ENCODE measurements at places on chromosomes 11 and 22.

- no peak for DNase-seq
These were observed 33.4 kb downstream of the PLA2G6 start for GRCh38 chr22:38148245-38148644.

DNA sequence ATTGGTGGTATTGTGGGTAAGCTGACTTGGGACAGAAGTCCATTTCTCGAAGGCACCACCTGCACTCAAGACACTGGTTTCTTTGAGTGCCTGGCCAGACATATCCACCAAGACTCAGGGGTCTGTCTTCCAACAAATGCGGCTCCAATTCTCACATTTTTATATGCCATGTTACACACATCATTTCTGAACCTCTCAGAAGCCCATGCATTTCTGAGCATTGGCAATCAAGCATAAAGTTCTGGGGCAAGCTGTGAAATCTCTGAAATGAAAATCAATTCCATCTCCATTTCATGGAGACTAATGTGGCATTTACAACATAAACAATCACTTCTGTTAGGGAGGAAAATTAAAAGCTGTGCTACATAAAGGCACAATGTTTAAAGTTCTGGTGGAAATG is 243.7 kb downstream of the KIRREL3 start:
- DNase-seq: no peak

DNA sequence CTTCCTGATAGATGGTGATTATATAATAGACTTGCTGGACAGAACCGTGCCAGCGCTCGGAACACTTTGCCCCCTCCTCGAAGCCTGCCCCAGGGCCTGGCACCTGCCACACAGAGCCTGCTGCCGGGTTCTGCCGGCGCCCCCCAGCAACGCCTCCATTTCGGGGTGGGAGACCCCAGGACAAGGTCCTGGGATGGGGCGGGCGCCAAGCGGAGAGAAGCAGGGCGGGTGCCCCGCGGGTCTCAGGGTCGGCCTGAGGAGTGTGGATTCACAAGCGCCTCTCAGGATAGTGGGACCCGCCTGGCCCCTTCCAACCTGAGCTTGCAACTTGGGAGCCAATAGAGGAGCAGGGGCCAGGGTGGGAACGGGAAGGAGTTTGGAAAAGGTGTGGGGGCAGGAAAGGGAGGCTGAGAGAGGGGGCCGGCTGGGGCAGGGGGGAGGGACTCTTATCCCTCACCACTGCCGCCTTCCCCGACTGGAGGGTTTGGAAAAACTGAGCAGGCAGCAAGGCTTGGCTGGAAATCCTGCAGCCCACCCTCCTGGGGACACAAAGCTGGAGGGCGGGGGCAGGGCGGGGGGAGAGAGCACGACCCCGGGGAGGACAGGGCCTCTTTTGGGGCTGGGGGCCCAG is 3.3 kb upstream of the BCL9L start:
- DNase-seq: no peak

- DNase-seq: no peak
These were observed 125.6 kb downstream of the CSNK2A3 start for GRCh38 chr11:11227296-11228085.

GRCh38 chr11:91805293-91805692 is 419.3 kb upstream of the FAT3 start:
- no peak for DNase-seq

GRCh38 chr22:44621401-44622146 is 80.4 kb upstream of the PRR5 start:
- no peak for DNase-seq

- no peak for DNase-seq
These were observed 162.4 kb downstream of the SOX6 start for GRCh38 chr11:16193897-16194381.

DNA sequence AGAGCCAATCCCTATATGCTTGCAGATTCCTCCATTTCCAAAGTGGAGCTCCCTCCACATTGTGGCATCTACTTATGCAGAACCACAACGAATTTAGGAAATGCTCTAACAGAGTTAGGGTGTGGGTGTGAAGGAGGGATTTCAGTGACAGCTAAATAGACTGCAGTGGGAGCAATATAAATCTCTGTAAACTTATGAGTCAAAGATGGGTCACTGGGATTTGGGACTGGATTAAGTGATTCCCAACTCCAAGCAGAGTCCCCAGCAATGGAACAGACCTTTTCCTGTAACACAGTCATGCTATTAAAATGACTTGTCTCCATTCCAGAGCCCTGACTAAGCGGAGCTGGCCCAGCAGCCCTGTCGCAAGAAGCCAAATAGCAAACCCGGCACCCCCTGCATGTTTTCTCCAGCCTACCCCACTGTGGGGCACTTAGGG is 36.6 kb downstream of the RPL27A start:
- peak; percentile 79 for DNase-seq

DNA sequence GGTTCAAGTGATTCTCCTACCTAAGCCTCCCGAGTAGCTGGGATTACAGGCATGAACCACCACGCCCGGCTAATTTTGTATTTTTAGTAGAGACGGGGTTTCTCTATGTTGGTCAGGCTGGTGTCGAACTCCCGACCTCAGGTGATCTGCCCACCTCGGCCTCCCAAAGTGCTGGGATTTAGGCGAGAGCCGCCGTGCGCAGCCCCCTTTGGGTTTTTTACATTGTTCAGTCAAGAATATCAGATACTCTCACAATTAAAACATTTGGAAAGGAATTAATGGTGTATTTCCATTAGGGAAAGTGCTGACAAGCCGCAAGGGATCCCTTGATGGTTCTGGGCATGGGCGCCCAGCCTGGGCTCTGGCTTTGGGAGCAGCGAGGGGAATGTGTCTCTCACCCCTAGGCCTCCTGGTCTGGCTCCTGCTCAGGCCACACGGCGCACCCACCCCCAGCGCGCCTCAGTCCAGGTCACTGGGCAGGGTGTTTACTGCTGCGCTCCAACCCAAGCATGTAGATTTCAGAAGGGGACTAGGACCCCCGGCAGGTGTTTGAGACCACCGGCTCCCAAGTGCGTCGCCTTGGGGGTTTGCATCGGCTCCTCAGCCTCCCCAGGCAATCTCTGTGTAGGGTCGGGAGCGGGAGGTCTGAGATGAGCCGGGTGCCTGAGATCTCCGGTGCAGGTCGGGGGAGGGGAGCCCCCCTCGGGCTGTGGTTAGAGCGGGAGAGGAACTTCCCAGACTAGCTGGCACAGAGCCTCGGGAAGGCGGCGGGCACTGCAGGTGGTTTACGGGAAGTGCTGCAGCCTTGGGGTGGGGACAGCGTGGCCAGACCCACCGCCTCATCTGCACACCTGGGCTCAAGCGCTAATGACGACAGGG is 809 bp upstream of the IRF7 start:
- DNase-seq: no peak

DNA sequence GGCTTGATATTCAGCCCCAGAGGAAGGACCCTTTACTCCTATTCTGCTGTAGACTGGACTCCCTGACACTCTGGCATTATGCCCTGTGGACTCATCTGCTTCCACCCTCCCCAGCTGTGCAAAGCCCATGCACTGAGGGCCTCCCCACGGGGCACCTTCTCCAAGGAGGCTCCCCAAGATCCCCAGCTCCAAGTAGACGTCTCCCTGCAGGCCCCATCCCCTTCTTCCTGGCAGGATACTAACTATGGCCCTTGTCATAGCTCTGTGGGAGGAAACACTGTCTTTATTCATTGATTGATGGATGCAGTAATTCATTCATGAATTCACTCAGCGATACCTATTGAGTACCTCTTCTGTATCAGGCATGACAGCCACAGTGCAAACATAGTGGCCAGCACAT is 15.3 kb upstream of the APOL6 start:
- DNase-seq: no peak

DNA sequence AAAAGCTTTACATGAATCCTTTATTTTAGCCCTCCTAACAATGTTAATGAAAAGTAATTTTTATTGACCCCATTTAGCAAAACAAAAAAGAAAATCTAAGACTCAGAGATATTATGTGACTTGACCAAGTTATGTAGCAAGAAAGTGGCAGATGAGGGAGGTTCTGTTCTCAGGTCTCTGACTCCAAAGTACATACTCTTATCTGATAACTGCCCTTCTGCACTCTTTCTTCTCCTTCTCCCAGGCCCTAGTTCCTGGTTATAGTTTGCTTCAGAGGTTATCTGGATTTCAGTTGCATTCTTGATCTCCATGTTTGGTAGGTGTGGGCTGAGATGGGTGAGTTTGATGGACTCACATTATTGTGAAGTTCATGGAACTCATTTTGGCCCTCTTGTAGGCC is 4.5 kb downstream of the OR9Q2 start:
- DNase-seq: no peak

DNA sequence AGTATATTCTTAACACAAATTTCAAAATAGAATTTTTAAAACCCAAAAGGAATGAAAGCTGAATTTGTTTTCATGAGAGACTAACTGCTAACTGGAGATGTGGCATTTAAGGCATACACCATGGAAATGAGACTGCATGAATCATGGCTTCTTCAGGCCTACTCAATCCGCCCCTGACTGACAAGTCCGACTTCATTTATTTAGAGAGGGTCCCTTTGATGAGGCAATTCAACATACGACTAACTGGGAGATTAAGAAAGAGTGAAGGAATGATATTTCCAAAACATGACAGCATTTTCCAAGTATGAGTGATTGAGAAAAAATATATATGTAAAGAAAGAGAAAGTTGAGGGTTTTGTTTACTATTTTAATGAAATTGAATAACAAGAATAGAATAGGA is 720.1 kb downstream of the DLG2 start:
- DNase-seq: no peak

DNA sequence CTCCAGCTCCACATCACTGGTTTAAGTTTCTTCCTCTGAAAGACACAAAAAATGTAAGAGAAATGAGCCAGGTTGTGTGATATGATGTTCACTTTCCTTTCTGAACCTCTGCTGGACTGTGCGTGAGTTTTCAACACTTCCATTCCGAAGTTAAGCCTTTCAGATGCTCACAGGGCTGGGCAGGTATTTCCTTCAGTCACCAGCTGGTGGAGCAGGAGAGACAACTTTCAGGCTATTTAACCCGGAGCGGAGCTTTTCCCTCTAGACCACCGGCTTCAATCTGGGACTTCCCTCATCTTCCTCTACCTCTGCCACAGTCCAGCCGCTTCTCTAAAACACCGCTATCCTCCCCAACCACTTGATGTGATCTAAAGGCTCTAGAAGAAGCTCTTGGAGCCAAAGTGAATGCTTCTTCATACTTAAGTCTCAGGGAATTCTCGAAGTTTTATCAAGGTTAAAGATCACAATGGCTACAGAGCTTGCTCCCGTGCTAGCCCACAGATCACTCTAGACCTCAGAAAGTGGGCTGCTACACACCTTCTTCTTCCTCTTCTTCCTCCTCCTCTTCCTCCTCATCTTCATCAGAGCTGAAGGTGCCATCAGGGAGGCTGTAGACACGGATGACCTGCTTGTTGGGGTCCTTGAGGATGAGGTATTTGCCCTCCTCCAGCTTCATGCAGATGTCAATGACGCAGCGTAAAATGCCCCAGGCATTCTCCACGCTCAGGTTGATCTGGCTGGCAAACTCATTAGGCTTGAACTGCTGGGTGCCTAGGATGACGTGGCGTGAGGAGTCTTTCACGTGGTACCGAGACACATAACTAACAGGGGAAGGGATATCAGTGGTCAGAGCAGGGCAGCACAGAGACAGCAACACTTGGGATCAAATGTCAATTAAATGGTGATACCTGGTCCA is 4.4 kb upstream of the FOXRED2 start:
- peak; percentile 11 for DNase-seq

DNA sequence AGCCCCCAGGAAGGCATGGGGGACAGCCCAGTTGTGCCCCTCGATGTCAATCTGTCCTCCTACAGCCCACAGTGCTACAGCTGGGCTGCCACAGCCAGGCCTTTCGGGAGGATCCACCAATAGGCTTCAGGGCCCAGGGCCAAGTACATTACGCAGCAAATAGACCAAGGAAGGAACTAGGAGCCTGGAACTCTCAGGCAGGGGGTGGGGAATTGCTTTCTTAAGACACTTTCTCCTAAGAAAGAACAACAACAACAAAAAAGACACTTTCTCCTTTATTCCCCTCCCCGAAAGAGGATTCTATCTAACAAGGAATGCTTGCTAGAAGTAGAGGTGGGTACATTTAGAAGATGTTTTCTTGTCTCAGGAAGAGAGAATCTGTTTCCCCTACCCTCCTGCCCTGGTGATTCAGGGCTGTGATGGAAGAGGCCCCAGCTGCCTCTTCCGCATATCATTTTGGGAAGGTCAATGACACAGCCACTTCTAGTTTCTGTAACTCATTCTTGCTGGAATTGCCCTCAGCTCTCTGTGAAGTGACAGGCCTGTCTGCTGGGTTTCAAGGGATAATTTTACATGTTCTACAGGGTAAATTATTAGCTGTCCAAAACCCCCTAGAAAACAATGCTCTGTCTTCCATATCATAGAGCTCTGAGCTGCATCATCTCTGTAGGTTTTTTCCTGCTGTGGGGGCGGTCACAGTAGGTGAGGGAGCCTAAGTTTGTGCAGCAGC is 6.0 kb upstream of the MALAT1 start:
- DNase-seq: no peak

DNA sequence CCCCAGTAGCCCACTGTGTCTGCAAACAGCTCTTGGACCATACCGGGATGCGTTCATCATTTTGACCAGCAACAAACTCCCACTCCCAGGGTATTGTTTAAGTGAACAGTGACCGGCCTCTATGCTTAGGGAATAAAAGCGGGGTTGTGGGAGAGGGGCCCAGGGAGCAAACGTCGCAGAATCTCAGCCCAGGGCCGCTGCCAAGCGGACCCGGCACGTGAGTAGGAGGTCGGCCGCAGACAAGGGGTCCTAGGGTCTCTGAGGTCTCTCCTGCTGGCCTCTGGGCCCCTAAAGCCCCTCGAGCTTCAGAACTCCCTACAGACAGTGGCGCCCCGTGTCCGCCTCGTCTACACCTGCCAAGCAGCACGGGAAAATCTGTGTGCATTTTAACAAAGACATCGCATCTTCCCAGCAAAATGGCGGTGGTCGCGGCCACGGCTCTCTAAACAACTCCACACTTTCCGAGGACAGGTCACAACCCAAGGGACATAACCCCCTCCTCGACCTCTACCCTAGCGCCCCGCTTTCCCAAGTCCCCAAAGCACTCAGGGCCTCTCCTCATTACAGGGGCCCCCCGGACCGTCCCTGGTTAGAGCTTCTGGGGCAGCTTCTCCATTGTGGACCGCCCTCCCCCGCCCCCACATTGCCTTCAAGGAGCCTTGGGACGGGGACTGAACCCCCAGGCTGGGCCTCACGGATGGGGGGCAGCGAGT is 3.9 kb upstream of the GCAT start:
- DNase-seq: no peak

- DNase-seq: peak; percentile 51
These were observed 87.0 kb upstream of the THY1 start for GRCh38 chr11:119509969-119510401.
